ENCODE measurements at places on chromosomes 12 and 14.
A peak's percentile ranks its signal among the peaks of the same experiment; 100 is the strongest.

DNA sequence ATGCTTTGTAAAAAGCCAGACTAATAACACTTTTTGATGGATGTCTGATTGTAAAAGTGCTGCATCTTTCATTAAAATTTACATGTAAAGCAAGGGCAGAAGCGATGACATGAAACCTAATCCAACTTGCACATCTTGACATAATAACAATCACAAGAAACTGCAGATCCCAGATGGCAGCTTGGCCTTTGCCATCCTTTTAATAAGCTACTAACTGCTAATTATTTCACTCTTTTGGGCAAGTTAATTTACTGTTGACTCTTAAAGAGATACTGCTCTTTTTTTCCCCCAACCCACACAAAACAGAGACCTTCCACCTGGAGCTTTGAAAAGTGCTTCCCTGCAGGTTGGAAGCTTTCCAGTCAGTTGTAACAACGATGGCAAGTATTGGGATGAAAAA, 137.5 kb downstream of the NRXN3 start:
- DNase-seq: peak; percentile 71

DNA sequence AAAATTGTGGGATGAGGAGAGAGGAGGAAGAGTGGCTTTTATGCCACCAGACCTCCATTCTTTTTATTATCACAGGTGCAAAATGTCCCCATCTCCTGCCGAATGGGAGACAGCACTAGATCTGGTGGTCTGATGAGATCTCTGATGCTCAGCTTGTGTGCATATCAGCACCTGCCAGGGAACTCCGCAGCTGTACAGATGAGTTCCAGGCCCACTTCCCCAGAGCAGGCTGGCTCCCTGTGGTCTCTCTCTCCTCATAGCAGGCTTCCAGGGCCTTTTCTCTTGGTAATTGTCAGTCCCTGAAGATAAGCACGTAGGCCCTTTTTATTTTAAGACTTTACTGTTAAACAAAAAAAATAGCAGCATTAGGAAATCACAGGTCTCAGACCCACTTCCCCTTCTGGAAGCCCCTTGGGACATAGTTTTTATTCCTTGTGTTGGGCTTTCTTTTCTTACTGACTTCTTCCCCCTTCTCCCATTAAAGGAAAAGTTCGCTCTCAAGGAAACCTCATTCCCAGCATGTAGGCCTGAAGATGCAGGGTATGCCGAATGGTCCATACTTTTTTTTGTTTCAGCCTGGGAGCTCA, 4.5 kb upstream of the TBC1D30 start:
- DNase-seq: no peak

DNA sequence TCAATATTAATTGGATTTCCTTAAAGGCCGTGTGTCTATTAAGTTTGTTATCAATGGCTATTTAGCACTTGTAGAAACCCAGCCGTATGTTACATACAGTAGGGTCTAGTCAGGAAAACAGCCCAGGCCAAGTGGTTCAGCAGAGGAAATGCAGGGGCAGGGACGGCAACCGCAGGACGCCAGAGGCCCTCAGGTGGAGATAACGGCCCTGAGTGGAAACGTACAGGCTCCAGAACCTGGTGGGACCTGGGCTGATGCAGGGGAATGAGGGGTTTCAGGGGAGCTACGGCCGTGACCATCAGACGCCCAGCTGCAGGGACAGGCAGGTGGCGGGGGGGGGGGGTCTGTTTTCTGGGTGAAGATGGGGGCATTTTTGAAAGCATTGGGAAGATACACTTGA, 3.7 kb upstream of the ANKLE2 start:
- DNase-seq: no peak

DNA sequence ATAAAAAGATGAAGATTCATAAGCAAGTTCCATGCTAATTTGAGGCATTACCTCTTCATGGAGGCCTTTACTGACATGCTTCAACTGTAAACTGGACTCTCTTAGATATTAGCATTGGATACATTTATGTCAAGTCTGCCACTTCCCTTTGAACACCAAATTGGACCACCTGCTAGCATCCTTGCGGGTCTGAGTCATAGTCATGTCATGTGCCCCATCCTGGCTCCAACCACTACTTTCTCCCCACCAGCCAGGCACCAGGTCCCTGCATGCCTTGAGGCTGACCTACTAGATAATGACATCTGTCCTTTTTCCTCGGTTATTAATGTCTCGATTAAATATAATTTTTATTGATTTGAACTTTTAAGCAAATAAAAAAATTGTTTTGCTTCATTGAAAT, 32.9 kb upstream of the EEA1 start:
- DNase-seq: no peak

Data from NCI-H748 treated with DMSO at 0.1 percent for 48 hours (cell line).